ENCODE measurements at places on chromosomes 12 and 14. TPM values are rescaled to one million over a fixed set of nuclear protein-coding genes. Genes with fewer than 3 reads are reported as not detected.

The STYK1 gene
- 4.1 TPM for total RNA-seq

The GPR84 gene
- total RNA-seq: not detected

The INSM2 gene
- not detected for total RNA-seq

The TSHR gene
- total RNA-seq: not detected

The CTSG gene
- total RNA-seq: not detected

The CCDC198 gene
- not detected for total RNA-seq
